Activated CD4-positive, alpha-beta T cell treated with anti-CD3 and anti-CD28 coated beads for 36 hours (primary cell): ENCODE measurements at places on chromosomes 7 and 10. TPM values are rescaled to one million over a fixed set of nuclear protein-coding genes. Genes with fewer than 3 reads are reported as not detected.

DNA sequence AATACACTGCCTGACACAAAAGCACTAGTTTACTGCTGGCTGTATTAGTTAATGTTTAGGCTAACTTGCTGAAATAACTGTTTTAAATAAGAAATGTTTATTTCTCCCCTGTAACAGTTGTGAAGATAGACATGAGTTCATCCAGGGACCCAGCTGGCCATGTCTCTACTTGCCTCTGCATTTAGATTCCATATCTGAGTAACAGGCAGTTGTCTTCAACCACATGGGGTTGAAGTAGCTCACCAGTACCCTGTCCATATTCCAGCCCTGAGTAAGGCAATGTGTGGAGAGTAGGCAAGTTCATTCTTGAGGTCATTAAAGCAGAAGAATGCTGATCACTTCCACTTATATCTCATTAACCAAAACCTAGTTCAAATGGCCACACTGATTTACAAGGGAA is 31.1 kb upstream of the RSBN1L start:
- H3K27me3 ChIP-seq: no peaks in the 10 kb centered on the region
- H3K4me3 ChIP-seq: no peak overlapping the region
- H3K36me3 ChIP-seq: no peaks in the 10 kb centered on the region
- no peak overlapping the region for H3K27ac ChIP-seq

The CDH23 gene
- total RNA-seq: 1.5 TPM

GRCh38 chr10:110739811-110740271 is 95.7 kb downstream of the RBM20 start:
- H3K27ac ChIP-seq: no peak overlapping the region
- no peaks in the 10 kb centered on the region for H3K27me3 ChIP-seq
- DNase-seq: peak; percentile 26
- peaks cover 43% of the 10 kb centered on the region for H3K4me1 ChIP-seq

GRCh38 chr7:74312418-74313028 is 23.3 kb downstream of the CLIP2 start:
- no peak overlapping the region for H3K4me3 ChIP-seq
- peaks cover 4% of the 10 kb centered on the region for H3K4me1 ChIP-seq
- peak; percentile 42 for DNase-seq
- no peaks in the 10 kb centered on the region for H3K36me3 ChIP-seq
- peaks cover 4% of the 10 kb centered on the region for H3K27me3 ChIP-seq

GRCh38 chr10:126283307-126283706 is 105.0 kb downstream of the ADAM12 start:
- H3K27me3 ChIP-seq: peaks cover 2% of the 10 kb centered on the region
- no peak overlapping the region for H3K4me3 ChIP-seq
- DNase-seq: no peak
- no peaks in the 10 kb centered on the region for H3K4me1 ChIP-seq
- H3K27ac ChIP-seq: no peak overlapping the region

GRCh38 chr7:11294218-11294617 is 320.5 kb downstream of the PHF14 start:
- H3K27ac ChIP-seq: no peak overlapping the region
- H3K4me1 ChIP-seq: no peaks in the 10 kb centered on the region
- H3K36me3 ChIP-seq: no peaks in the 10 kb centered on the region

DNA sequence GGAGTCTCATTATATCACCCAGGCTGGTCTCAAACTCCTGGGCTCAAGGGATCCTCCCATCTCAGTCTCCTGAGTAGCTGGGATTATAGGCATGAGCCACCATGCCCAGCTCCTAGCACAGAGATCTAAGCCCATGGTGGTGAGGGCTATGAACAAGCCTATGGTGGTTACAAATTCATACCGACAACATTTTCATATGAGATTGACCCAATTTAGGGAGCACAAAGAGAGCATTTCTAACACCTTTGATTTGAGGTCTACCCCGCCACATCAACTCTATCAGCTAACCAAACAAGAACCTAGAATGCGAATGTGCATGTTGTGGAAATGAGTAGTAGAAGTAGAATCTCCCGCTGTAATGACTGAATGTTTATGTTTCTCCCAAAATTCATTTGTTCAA is 14.2 kb upstream of the PRF1 start:
- H3K27me3 ChIP-seq: peaks cover 10% of the 10 kb centered on the region
- DNase-seq: no peak
- peaks cover 6% of the 10 kb centered on the region for H3K36me3 ChIP-seq
- H3K27ac ChIP-seq: peak overlapping the region; percentile 64
- no peak overlapping the region for H3K4me3 ChIP-seq
- peaks cover 23% of the 10 kb centered on the region for H3K4me1 ChIP-seq

GRCh38 chr7:14583518-14583917 is 319.0 kb downstream of the DGKB start:
- H3K36me3 ChIP-seq: no peaks in the 10 kb centered on the region
- no peaks in the 10 kb centered on the region for H3K27me3 ChIP-seq
- no peaks in the 10 kb centered on the region for H3K4me1 ChIP-seq
- no peak overlapping the region for H3K4me3 ChIP-seq
- no peak for DNase-seq
- H3K27ac ChIP-seq: no peak overlapping the region

DNA sequence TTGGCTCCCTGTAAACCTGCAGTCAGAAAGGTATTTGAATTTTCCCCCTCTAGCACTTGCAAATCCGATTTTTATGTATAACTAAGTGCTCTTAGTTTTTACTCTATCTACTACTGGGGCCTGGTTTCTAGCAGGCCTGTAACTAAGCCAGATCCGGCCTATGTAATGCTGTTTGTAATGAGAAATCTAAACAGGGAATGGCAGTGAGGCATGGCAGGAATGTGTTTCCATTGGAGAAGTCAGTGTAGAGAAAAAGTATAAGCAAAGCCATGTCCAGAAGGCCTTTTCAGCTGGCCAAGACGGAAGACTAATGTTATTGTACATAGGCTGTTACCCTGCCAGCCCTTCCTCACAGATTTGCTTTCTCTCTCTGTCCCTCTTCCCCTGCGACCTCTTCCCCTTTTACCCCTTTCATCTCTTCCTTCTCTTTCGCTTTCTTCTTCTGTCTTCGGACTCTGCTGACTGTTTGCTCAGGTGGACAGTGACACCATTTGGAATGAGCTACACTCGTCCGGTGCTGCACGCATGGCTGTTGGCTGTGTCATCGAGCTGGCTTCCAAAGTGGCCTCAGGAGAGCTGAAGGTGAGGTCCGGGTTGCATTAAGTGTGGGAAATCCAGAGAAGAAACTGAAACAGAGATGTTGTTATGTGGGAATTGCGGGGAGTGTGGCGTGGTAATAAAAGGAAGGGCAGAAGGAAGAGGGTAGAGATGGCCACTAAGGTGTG is 297.5 kb downstream of the HDAC9 start:
- no peak for DNase-seq
- no peak overlapping the region for H3K27ac ChIP-seq
- no peaks in the 10 kb centered on the region for H3K4me1 ChIP-seq
- no peak overlapping the region for H3K4me3 ChIP-seq
- H3K27me3 ChIP-seq: no peaks in the 10 kb centered on the region

The SPDYE9 gene
- not detected for total RNA-seq

The MBL2 gene
- total RNA-seq: not detected

- H3K27ac ChIP-seq: no peak overlapping the region
- H3K36me3 ChIP-seq: no peaks in the 10 kb centered on the region
- no peaks in the 10 kb centered on the region for H3K27me3 ChIP-seq
- DNase-seq: no peak
- H3K4me3 ChIP-seq: no peak overlapping the region
These were observed 69.0 kb upstream of the LRRC18 start for GRCh38 chr10:49008505-49009198.

- peaks cover 7% of the 10 kb centered on the region for H3K4me1 ChIP-seq
These were observed 3.5 kb downstream of the JAKMIP3 start for GRCh38 chr10:132069122-132069848.

The MBLAC1 gene
- 2.2 TPM for total RNA-seq

The DNMBP gene
- total RNA-seq: 2.4 TPM

The ECHDC3 gene
- total RNA-seq: 3.5 TPM

DNA sequence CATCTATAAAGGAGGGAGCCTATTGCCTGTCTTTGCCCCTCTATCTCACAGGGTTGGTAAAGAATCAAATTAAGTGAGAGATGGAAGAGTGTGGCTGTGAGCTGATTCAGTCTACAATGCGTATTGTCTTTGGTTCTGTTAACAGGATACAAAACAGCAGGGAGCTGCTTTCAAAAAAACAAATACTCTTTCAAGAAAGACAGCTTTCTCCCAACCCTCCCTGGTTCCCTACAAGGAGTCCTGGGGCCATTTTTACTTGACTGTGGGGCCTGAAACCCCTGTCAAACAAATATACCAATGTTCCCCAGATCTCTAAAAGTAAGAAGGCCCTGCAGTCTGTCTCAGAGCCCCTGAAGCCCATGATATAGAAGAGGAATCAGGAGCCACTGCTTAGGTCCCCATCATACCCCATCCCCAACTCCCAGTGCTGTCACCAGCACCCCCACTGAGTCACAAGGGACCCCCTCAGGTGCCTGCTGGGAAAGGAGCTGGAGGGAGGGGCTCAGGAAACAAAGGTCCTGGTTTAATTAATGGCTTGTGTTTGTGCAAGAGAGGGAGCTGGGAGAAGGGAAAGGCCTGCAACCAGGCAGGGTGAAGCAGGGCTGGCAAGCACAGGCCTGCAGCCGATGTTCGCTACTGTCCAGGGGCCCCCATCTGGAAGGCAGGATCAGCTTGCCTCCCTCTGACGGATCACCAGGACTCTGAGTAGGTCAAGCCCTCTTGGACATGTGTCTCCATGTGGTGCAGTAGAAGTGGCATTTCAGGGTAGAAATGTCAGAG is 182.0 kb upstream of the GHITM start:
- no peak for DNase-seq
- no peaks in the 10 kb centered on the region for H3K36me3 ChIP-seq
- H3K4me3 ChIP-seq: no peak overlapping the region
- H3K4me1 ChIP-seq: no peaks in the 10 kb centered on the region
- peaks cover 3% of the 10 kb centered on the region for H3K27me3 ChIP-seq

- H3K27ac ChIP-seq: peak overlapping the region; percentile 42
- H3K36me3 ChIP-seq: no peaks in the 10 kb centered on the region
- peak; percentile 27 for DNase-seq
- H3K4me1 ChIP-seq: peaks cover 12% of the 10 kb centered on the region
- peak overlapping the region; percentile 74 for H3K4me3 ChIP-seq
These were observed 14.5 kb upstream of the ZNF273 start for GRCh38 chr7:64888561-64888900.

GRCh38 chr10:84292502-84292901 is 35.9 kb upstream of the CCSER2 start:
- peaks cover 21% of the 10 kb centered on the region for H3K4me1 ChIP-seq
- DNase-seq: no peak
- H3K27ac ChIP-seq: no peak overlapping the region
